ENCODE measurements at places on chromosomes 6 and 20.

GRCh38 chr6:75267461-75267860 lies 17.1 kb downstream of the TMEM30A start:
- DNase-seq, result no peak

- no peak for DNase-seq
These were observed 158.3 kb downstream of the TMEM242 start for GRCh38 chr6:157164972-157165371.

GRCh38 chr20:53527196-53527595 lies 66.4 kb downstream of the ZNF217 start:
- no peak for DNase-seq

- no peak for DNase-seq
These were observed 95.7 kb downstream of the SLC23A2 start for GRCh38 chr20:4905613-4906012.

GRCh38 chr6:31734821-31735406 lies 1.4 kb downstream of the CLIC1 start:
- DNase-seq, result peak; percentile 74

GRCh38 chr6:17355404-17355774 lies 38.0 kb upstream of the CAP2 start:
- DNase-seq, result no peak

GRCh38 chr6:80094017-80094416 lies 12.5 kb upstream of the BCKDHB start:
- DNase-seq, result peak; percentile 57

DNA sequence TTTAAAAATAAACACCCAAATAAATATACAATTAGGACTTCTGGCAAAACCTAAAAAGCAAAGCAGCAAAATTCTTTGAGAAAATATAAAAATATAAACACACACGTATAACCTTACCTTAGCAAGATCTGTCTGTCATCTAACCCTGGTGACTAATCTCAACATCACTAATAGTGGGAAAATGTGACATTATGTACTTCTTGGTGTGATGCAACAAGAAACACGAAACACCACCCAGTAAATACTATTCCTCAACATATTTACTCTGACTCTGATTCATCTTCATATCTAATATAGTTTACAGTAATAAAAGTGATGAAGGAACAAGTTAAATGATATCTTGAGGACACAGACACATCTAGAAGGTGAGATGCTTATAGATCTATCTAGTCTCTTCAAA lies 332.6 kb upstream of the MANEA start:
- DNase-seq, result no peak

- no peak for DNase-seq
These were observed 115.1 kb downstream of the UNC5CL start for GRCh38 chr6:40923880-40924279.

DNA sequence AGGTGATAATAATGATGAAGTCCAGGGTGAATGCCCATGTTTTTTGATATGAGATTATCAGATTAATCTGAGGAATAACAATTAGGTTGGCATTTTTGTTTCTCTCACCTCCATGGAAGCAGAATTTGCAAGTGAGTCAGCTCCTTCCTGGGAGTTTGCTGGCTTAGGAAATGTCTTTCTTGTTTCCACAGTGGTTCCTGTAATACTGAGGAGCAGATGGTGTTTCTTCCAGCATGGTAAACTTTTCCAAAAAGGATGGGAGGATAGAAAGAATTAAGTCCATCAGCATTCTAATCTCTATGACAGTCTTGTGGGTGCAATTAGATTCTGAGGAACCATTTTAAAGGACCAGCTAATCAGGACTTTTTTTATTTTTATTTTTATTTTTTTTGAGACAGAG lies 40.5 kb downstream of the SNAP25 start:
- DNase-seq, result no peak

- no peak for DNase-seq
These were observed 2.3 kb upstream of the TRAM2 start for GRCh38 chr6:52579006-52579660.

DNA sequence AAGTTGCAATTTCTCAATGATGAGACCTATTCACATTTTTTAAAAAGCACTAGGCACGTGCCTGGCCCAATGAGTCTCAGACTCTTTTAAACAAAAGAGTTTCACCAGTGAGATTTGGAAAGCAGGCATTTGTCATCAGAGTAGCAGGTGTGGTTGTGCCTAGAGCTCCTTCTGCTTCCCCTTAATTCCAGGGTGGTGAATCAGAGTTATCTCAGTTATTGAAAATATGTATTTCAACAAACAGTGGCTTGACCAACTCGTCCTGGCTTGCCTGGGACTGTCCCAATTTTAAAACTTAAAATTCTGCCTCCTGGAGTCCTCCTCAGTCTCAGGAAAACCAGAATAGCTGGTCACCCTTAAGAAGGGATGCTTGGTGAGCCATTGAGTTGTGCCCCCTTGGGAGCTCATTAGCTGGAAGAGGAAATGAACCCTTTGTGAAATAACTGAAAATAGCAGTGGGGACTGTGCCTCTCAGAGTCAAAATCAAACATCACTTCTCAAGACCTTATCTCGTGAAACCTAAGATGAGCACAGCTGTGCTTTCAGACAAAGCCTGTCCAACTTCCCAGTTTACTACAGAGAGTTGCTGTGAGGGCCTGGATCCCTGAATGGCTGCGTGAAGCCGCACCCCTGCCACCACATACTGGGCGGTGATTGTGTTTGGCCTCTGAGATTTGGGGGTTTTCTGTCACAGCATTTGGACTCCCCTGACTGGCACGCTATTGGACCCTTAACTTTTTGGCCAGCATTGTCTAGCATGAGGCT lies 116.3 kb downstream of the ANKRD60 start:
- no peak for DNase-seq

DNA sequence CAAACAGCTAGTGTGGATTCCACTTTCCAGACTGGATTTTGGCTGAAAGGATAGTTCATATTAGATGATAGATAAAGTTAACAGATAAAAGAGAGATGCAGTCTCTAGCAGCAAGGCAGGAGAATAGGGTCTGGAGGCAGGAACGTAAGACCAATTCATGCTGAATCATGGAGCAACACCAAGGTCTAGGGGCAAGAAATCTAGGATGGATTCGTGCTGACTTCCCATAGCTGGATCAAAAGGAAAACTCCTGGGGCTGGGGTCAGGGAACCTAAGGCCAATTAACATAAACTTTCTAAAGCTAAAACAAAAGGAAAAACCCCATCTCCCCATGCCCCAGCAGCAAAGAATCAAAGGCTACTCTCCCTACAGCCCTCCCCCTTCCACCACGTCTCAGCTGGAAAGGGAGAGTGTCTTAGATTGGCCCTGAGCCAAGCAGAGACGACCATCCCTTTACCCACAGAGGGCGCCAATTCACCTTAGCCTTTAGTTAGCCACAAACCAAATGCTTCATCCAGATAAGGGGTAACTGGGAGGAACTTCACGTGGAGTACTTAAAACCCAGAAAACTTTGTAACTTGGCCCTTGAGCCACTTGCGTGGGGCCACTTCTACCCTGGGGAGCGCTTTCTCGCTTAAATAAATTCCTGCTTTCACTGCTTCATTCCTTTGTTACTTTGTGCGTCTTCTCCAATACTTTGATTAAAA lies 7.6 kb downstream of the TREM1 start:
- peak; percentile 87 for DNase-seq
